Lung (tissue), 17 donors: ENCODE measurements at places on chromosomes 11 and 22. TPM values are rescaled to one million over a fixed set of nuclear protein-coding genes. Genes with fewer than 3 reads are reported as not detected.

GRCh38 chr11:41405812-41406211 lies 53.6 kb downstream of the LRRC4C start:
- no peaks in the 10 kb centered on the region for H3K36me3 ChIP-seq
- no peaks in the 10 kb centered on the region for H3K4me1 ChIP-seq
- no peak overlapping the region for H3K27ac ChIP-seq
- no peak overlapping the region for H3K4me3 ChIP-seq
- DNase-seq, result no peak
- no peaks in the 10 kb centered on the region for H3K27me3 ChIP-seq

- H3K27me3 ChIP-seq, result peaks cover under 1% of the 10 kb centered on the region
- DNase-seq, result no peak
- H3K4me1 ChIP-seq, result no peaks in the 10 kb centered on the region
- H3K4me3 ChIP-seq, result no peak overlapping the region
- no peaks in the 10 kb centered on the region for H3K36me3 ChIP-seq
Observed at GRCh38 chr11:1854132-1854948, 1.5 kb downstream of the LSP1 start.

The CNGA4 gene
- 5.6 TPM for total RNA-seq

GRCh38 chr11:59459916-59460315 lies 3.2 kb downstream of the OR4D6 start:
- no peak for DNase-seq
- no peaks in the 10 kb centered on the region for H3K27me3 ChIP-seq
- H3K36me3 ChIP-seq, result no peaks in the 10 kb centered on the region
- H3K4me1 ChIP-seq, result no peaks in the 10 kb centered on the region
- H3K4me3 ChIP-seq, result no peak overlapping the region

GRCh38 chr11:130804306-130805076 lies 111.8 kb downstream of the SNX19 start:
- no peaks in the 10 kb centered on the region for H3K36me3 ChIP-seq
- H3K27me3 ChIP-seq, result no peaks in the 10 kb centered on the region
- no peaks in the 10 kb centered on the region for H3K4me1 ChIP-seq
- no peak overlapping the region for H3K4me3 ChIP-seq
- no peak for DNase-seq
- H3K27ac ChIP-seq, result no peak overlapping the region

GRCh38 chr22:25119609-25120008 lies 80.0 kb upstream of the CRYBB3 start:
- H3K27ac ChIP-seq, result peak overlapping the region; percentile 92
- no peak for DNase-seq
- no peak overlapping the region for H3K4me3 ChIP-seq
- no peaks in the 10 kb centered on the region for H3K36me3 ChIP-seq

The CRACR2B gene
- 45.1 TPM for total RNA-seq

DNA sequence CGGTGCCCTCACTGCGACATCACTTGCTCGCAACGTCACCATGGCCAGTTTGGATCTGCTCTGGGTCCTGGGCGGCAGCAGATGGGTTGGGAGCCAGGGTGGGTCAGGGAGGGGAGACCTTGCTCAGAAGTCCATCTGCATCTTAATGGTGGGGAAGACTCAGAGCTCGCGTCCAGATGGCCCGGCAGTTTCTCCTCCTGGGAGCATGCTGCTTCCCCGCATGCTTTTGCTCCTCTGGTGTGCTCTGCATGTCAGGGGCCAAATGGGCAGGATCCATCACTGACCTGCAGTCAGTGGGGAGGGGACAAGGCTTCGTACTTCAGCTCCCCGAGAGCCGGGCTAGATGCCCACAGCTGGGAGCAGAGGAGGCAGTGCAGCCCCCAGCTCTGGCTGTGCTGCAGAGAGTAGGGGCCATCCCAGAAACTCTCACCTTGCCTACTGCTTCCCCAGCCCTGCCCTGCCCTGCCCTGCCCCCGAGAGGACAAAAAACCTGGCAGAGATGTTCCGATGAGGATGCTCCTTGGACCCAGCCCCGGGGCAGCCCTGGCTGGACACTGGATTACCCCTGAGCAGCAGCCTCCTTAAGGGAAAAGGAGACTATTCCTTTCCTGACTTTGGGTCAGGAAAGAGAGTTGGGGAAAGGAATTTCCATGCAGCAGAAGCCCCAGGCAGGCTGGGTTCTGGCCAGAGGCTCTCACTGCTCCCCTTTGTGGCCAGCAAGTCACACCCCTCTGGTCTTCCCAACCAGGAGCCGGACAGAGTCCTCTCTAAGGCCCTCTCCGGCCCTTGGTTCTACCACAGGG lies 149.9 kb downstream of the PKNOX2 start:
- no peaks in the 10 kb centered on the region for H3K36me3 ChIP-seq
- H3K4me1 ChIP-seq, result peaks cover 14% of the 10 kb centered on the region
- H3K4me3 ChIP-seq, result no peak overlapping the region
- no peaks in the 10 kb centered on the region for H3K27me3 ChIP-seq
- peak; percentile 34 for DNase-seq
- peak overlapping the region; percentile 50 for H3K27ac ChIP-seq

DNA sequence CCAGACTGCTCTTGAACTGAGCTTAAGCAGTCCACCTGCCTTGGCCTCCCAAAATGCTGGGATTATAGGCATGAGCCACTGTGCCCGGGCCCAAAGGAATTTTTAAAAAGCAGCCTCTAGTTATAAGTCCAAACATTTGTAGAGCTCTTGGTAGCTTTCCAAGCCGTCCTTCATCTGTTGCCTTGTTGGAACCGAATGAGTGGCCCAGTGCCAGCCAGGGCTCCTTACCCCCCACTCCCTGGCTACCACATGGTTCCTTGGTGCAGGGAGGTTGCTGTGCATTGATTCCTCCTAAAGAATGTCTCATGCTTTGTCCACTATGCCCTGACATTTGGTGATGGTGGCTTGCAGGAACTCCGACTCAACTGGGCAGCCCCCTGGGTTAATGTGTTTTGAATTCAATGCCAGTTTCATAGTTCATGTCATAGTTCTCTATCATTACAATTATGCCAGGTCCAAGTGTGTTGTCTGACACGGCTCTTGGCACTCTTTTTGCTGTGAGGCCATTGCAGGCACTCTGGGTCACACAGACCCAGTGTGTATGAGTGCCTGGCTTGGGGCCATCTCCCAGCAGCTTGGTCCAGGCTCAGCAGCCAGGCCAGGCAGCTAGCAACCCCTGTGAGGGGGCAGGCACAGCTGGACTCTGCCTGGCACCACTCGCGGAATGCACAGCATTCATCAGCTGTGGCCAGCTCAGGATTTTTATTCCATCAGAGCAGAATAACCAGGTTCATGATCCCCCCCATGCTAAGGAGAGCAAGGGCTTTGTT lies 13.3 kb upstream of the MICALL1 start:
- peak; percentile 77 for DNase-seq
- H3K36me3 ChIP-seq, result peaks cover 19% of the 10 kb centered on the region
- H3K4me3 ChIP-seq, result no peak overlapping the region
- H3K27ac ChIP-seq, result peak overlapping the region; percentile 42

- no peak overlapping the region for H3K27ac ChIP-seq
- no peaks in the 10 kb centered on the region for H3K27me3 ChIP-seq
- no peaks in the 10 kb centered on the region for H3K4me1 ChIP-seq
- H3K4me3 ChIP-seq, result no peak overlapping the region
- no peak for DNase-seq
Observed at GRCh38 chr22:49753276-49753890, 74.3 kb downstream of the BRD1 start.

DNA sequence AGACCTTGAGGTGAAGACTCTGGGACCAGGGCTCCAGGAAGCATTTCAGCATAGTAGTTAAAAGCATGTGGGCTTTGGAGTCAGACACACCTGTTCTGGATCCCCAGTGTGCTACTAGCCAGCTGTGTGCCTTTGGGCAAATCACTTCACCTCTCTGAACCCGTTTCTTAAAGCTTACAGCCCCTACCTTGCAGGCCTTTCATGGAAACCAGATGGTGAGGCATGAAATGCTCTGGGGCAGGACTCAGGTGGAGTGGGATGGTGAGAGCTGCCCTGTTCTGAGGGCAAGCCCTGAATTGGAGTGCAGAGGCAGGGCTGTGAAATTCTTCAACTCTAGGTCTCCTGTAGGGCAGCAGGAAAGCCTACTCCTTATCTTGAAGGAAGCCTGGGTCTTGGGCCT lies 10.5 kb downstream of the UCP2 start:
- peaks cover 18% of the 10 kb centered on the region for H3K36me3 ChIP-seq
- no peak for DNase-seq
- H3K4me1 ChIP-seq, result peaks cover 7% of the 10 kb centered on the region
- no peak overlapping the region for H3K27ac ChIP-seq
- no peak overlapping the region for H3K4me3 ChIP-seq

DNA sequence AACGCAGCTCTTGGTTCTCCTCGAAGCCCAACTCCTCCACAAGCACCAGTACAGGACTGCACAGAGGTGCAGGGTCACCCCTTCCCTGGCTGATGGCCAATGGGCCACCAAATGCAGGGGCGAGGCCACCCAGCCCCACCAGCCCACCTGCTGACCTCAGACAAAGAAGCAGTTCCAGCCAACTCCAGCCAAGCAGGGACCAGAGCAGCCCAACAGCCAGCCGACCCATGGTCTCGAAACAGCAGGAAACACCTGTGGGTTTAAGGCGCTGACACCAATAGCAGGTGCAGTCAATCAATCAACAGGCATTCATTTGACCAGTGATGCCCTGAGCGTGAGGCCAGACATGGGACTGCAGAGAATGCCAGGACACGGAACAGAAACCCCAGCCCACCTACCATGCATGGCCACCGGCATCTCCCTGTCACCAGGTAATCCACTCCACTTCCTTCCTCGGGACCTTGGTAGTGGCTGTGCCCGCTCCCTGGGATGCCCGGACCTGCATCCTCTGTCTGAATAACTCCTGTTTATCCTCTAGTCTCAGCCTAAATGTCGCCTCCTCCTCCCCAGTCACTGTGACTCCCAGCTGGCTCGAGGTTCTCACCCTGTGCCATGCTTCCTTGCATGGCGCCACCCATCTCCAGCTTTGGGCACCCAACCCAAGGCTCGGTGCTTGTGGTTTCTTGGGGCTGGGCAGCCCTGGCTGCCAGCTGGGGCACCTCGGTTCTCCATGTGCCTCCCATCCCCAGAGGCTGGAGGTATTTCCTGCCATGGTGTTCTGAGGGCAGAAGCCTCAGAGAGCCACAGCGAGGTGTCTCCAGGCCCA lies 1475.4 kb downstream of the BRD1 start:
- no peaks in the 10 kb centered on the region for H3K36me3 ChIP-seq
- DNase-seq, result no peak
- H3K27me3 ChIP-seq, result no peaks in the 10 kb centered on the region
- H3K27ac ChIP-seq, result no peak overlapping the region

- no peak overlapping the region for H3K4me3 ChIP-seq
- no peaks in the 10 kb centered on the region for H3K27me3 ChIP-seq
- no peaks in the 10 kb centered on the region for H3K36me3 ChIP-seq
- H3K4me1 ChIP-seq, result peaks cover 7% of the 10 kb centered on the region
- H3K27ac ChIP-seq, result peak overlapping the region; percentile 26
Observed at GRCh38 chr11:36456156-36456555, 53.9 kb downstream of the TRAF6 start.

The OR9G4 gene
- total RNA-seq, result not detected

GRCh38 chr22:19453718-19454117 lies 6.2 kb upstream of the C22orf39 start:
- H3K36me3 ChIP-seq, result peaks cover 41% of the 10 kb centered on the region
- H3K27ac ChIP-seq, result no peak overlapping the region
- no peak overlapping the region for H3K4me3 ChIP-seq

GRCh38 chr11:69702769-69703452 lies 911 bp downstream of the FGF19 start:
- no peak overlapping the region for H3K4me3 ChIP-seq
- H3K4me1 ChIP-seq, result peaks cover 23% of the 10 kb centered on the region
- H3K27ac ChIP-seq, result no peak overlapping the region
- no peak for DNase-seq
- H3K36me3 ChIP-seq, result no peaks in the 10 kb centered on the region

- no peak for DNase-seq
- peaks cover 1% of the 10 kb centered on the region for H3K27me3 ChIP-seq
- no peak overlapping the region for H3K27ac ChIP-seq
- H3K4me1 ChIP-seq, result no peaks in the 10 kb centered on the region
Observed at GRCh38 chr11:18768472-18768901, 23.1 kb downstream of the PTPN5 start.

The MPPED2 gene
- total RNA-seq, result 5.6 TPM

GRCh38 chr11:60972182-60973030 lies 926 bp downstream of the CD6 start:
- no peaks in the 10 kb centered on the region for H3K27me3 ChIP-seq
- no peak overlapping the region for H3K4me3 ChIP-seq
- no peaks in the 10 kb centered on the region for H3K36me3 ChIP-seq
- no peak overlapping the region for H3K27ac ChIP-seq
- DNase-seq, result no peak

GRCh38 chr22:49629586-49630447 lies 197.9 kb downstream of the BRD1 start:
- no peak overlapping the region for H3K4me3 ChIP-seq
- H3K27me3 ChIP-seq, result no peaks in the 10 kb centered on the region
- no peak for DNase-seq
- no peaks in the 10 kb centered on the region for H3K36me3 ChIP-seq
- no peaks in the 10 kb centered on the region for H3K4me1 ChIP-seq

- no peaks in the 10 kb centered on the region for H3K36me3 ChIP-seq
- H3K27me3 ChIP-seq, result no peaks in the 10 kb centered on the region
- peak; percentile 60 for DNase-seq
- peak overlapping the region; percentile 72 for H3K27ac ChIP-seq
- no peak overlapping the region for H3K4me3 ChIP-seq
Observed at GRCh38 chr22:32617903-32618302, 143.3 kb downstream of the FBXO7 start.

GRCh38 chr11:10302359-10302743 lies 2.5 kb upstream of the ADM start:
- H3K4me1 ChIP-seq, result no peaks in the 10 kb centered on the region
- peak overlapping the region; percentile 43 for H3K4me3 ChIP-seq
- H3K27me3 ChIP-seq, result no peaks in the 10 kb centered on the region
- peak overlapping the region; percentile 69 for H3K27ac ChIP-seq
